ENCODE measurements at places on chromosomes 2 and 18.

DNA sequence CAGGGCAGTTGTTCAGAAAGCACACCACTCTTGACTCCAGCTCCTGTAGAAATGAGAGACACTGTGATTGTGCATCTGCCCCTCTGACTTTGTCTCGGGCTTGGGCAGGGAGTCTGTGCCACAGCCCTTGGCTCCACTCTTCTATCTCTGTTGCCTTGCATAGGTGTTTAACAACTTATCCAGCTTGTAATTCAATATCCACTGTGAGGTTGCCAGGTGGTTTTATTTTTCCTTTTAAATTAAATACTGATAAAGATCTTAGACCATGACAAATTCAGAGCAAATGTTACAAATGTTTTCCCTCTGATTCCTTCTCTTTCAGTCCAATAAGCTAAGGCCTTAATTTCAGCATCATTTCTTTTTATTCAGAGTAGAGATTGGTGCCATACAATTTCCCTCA lies 421.7 kb downstream of the STK39 start:
- no peak for DNase-seq

- no peak for DNase-seq
Observed at GRCh38 chr2:6184532-6185292, 492.5 kb downstream of the SOX11 start.

- DNase-seq: no peak
Observed at GRCh38 chr2:3025261-3025660, 352.4 kb downstream of the EIPR1 start.

DNA sequence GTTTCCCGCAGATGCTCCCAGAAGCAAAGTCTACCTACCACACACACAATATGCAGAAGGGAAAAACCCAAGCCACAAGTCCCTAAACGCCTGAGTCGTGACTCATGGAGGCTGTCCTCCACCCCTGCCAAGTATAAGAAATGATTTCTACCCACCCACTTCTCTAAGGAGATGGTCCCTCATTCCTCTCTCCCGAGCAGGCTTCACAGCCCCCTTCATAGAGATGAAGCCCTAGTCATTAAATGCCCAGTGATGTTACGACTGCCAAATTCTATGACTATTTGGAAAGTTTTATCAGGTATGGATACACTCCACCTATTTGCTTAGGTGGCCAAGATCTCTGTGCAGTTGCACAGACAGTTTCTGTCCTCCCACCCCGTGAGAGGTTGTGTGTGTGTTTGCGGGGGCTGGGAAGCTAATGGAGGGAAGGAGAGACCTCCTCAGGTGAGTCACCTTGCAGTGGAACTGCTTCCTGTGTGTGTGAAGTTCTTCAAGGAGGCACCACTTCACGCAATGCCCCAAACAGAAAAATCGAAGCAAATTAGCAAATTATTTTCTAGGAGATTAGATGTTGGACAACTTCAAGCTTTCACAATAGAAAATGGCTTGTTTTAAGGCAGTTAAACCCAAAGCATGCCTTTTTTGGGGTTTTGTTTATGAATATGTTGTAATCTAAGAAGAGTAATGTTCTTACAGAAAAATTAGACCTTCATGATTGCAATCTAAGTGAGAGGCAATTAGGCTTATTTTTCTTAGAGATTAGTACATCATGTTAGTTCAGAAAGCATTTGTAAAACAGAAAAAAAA lies 175.2 kb downstream of the TGIF1 start:
- DNase-seq: peak; percentile 93

DNA sequence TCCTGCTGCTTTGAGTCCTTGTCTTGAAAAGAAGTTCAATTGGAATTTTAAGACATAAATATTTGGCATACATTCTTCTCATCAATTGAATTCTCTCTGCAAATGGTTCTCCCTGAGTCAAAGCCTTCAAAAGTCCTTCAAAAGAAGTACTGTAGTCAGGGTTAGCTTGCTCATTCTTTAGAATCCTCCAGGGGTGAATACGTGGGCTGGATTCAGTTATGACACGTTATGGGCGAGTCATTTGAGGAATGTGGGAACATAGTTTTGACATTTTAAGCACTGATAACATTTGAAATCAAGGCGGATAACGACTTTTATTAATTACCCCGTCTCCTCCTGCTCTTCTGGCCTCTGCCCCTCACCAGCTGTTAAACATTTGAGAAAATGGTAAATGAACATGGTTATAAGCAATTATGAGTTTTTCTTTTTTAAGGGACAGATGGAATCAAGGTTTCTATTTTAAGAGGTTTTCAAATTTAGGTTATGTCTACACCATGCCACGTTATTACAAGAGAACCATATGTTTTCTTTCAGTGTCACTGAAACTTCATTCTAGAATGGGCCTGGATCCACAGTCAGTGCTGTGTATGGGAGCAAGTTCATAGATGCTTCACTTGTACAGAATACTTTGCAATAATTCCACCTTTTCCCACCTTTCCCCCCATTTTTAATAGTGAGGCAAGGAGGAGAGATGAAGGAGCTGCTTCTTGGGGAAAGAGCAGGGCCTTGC lies 273.1 kb downstream of the TSN start:
- DNase-seq: peak; percentile 61

- DNase-seq: peak; percentile 62
Observed at GRCh38 chr2:237141571-237142051, 55.9 kb downstream of the COPS8 start.

DNA sequence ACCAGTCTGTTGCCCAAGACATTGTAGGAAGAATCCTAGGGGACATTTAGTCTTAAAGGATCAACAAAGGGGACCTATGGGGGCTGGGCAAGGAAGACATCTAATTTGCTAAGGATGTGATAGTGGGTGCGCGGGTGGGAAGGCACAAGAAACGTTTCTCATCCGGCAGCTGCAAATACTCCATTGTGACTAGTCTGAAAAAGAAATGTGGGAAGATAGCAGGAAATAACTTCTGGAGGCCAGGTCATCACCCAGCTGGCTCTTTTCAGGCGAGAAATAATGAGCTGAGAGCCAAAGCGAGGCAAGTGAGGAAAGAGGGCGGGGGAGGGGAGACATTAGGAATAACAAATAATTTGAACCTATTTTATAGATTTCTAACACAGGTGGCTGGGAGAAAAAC lies 70.3 kb upstream of the NCK2 start:
- DNase-seq: no peak

DNA sequence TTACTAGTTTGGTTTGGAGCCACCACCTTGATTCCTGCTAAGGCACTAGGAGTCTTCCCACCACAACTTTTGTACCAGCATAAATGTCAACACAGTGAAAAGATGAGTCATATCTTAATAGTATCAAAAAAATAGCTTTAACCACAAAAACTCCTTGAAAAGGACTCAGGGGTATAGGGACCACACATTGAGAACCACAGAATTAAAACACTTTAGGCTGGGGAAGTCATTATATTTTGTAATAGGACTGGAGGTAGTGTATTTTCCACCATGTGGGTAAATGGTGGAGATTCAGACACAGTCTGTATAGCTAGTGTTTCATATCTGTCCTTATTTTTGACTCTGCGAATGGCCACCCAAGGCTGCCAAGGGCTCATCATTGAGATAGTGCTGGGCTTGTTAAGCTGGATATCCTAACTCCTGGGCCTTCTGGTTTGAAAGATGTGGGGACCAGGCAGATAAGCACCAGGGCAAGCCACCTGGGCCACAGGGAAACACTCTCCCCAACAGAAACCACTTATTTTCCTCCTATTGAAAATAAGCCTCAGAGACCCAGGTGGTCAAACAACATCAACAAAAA lies 19.1 kb upstream of the FHL2 start:
- no peak for DNase-seq

- DNase-seq: no peak
Observed at GRCh38 chr2:55786280-55786679, 92.6 kb upstream of the PNPT1 start.

DNA sequence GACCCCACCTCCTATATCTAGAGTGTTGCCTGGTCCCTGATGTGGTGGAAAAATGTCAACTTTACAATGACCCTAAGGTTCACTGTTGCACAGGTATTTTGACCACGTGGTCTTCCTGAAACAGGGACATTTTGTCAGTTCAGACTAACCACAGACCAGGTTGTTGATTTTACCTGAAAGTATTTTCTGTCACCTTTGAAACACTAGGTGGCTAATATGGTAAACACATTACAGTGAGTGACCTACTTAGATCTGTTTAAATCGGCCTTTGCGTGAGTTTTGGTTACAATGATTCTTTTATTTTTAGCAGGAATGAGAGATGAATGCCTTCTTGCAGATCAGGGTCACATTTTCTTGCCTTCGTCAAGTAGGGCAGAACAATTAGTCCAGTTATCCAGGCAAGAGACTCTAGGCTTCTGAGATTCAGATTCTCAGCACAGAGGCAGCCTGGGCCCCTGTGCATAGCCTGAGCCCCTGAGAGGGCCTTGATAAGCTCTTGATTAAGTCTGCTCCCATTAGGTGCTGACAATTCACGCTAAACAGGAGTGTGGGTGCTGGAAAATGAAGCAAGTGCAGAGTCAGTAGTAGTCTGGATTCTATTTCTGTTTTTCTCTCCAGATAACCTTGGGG lies 226.2 kb downstream of the KCNS3 start:
- no peak for DNase-seq

DNA sequence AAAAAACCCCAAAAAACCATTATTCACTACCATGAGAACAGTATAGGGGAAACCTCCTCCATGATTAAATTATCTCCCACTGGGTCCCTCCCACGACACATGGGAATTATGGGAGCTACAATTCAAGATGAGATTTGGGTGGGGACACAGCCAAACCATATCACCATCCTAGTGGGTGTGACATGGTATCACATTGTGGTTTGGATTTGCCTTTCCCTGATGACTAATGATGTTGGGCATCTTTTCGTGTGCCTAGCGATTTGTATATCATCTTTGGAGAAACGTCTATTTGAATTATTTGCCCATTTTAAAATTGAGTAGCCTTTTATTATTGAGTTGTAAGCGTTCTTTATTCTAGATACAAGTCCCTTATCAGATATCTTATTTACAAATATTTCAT lies 8.7 kb upstream of the ASAP2 start:
- DNase-seq: no peak

DNA sequence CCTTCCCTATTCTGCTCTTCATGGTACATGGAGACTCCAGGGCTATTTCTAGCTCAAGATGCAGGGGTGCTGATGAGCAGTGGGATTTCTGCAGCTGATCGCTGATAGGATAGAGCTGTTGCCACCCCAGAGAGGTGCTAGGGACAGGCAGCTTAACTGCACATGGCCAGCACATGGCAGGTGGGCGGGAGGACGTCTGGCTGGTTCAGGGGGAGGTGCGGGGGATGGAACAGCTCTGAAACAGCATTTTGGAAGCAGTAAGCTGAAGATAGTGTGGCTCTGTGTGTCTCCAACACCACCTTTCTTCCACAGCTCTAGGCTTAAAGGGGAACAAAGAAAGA lies 151.9 kb upstream of the PELI1 start:
- no peak for DNase-seq

GRCh38 chr2:180012523-180012922 lies 5.4 kb upstream of the CWC22 start:
- peak; percentile 96 for DNase-seq

GRCh38 chr2:105803773-105804172 lies 59.1 kb downstream of the NCK2 start:
- no peak for DNase-seq

- DNase-seq: no peak
Observed at GRCh38 chr2:111173338-111173737, 52.6 kb downstream of the BCL2L11 start.

GRCh38 chr2:30691948-30692828 lies 115.1 kb downstream of the CAPN13 start:
- DNase-seq: no peak

GRCh38 chr2:205198140-205198525 lies 484.2 kb upstream of the NRP2 start:
- DNase-seq: no peak

DNA sequence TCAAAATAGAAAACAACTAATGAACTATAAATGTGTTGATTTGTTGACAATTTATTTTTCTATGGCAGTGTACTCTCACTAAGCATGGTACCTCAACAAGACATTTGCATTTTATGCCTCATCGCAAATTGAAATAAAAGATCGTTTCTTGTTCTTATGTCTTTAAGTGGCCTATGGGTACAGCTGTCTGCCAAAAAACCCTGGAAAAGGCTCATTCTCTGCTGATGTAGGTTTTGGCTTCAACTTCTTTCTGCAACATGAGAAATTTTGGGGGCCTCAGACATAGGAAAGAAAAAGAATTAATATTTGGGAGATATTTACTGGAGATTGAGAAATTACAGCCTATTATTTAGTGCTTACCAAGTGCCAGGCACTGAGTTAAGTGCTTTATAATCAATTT lies 205.1 kb upstream of the DPP10 start:
- DNase-seq: no peak

DNA sequence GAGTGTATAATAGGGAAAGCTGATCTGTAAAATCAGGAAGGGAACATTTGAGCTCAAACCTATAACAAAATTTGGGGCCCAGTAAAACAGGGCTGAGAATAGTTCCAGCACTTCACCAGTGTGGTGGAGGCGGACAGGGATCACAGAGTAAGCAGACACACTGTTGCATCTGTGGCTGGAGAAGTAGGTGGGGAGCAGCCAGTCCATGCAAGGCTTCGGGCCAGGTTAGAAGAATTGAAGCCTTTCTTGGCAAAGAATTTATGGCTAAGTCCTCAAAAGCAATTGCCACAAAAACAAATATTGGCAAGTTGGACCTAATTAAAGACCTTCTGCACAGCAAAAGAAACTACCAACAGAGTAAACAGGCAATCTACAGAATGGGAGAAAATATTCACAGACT lies 93.8 kb upstream of the ZBTB14 start:
- DNase-seq: no peak

GRCh38 chr2:202933139-202933510 lies 21.1 kb downstream of the CARF start:
- no peak for DNase-seq

DNA sequence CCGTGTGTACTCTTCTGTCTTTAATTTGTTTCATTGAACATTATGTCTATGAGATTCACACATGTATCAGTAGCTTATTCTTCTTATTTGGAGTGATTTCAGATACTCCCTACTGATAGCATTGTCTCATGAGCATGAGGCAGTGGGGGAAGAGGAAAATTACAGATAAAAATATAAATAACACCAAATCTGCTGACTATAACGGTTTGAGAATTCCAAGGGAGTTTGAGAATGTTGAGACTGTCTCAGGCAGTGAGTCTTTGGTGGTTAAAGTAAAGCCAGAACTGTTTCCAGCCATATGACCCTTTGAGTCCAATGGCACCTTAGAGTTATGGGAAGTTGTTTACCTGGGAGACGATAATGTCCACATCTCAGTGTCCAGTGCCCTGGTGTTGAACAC lies 72.5 kb upstream of the KCNE4 start:
- no peak for DNase-seq

GRCh38 chr2:110820128-110820527 lies 87.8 kb downstream of the ACOXL start:
- no peak for DNase-seq

DNA sequence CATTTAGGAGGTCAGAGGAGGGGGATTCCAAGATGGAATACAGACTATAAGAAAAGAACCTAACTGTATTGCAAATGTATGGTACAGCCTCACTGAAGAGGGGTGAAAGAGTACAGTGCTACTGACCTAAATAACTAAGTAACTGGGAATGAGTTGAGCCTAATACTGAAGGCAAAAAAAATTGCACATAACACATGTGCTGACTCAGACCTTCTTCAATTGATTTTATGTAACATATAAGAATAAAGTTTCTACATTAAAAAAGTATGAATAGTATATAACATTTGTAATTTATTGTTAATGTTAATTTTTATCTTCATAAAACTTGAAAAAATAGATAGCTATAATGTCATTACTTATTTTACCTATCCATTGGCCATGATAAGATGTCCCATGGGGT lies 41.7 kb downstream of the MALT1 start:
- DNase-seq: no peak

Data from bronchial epithelial cell (primary cell).